ENCODE measurements at places on chromosomes 2 and 18.
A peak's percentile ranks its signal among the peaks of the same experiment; 100 is the strongest.

- no peak for DNase-seq
Measured at GRCh38 chr18:74610051-74610615, 12.5 kb downstream of the ZNF407 start.

- no peak for DNase-seq
Measured at GRCh38 chr2:30692829-30693275, 114.4 kb downstream of the CAPN13 start.

- DNase-seq, result no peak
Measured at GRCh38 chr2:121999264-121999663, 243.8 kb downstream of the TSN start.

GRCh38 chr2:45823723-45824206, 172.3 kb downstream of the PRKCE start:
- DNase-seq, result no peak

DNA sequence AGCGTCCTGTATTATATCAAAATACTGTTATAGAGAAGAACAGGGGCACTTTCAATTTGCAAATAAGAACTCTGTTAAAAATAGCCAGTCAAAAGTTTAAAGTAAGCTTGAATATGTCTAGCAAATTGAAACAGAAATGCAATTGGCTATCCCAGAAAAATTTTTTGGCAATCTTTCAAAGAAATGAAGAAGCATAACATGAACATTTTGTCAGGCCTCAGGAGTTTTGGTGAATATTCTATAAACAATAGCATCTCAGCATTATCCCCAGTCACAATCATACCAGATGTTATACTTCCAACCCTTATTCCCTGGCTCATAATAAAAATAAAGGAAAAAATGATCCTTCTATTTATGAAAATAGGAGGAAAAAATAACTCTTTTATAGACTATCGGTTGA, 252.4 kb downstream of the GRB14 start:
- DNase-seq, result no peak

DNA sequence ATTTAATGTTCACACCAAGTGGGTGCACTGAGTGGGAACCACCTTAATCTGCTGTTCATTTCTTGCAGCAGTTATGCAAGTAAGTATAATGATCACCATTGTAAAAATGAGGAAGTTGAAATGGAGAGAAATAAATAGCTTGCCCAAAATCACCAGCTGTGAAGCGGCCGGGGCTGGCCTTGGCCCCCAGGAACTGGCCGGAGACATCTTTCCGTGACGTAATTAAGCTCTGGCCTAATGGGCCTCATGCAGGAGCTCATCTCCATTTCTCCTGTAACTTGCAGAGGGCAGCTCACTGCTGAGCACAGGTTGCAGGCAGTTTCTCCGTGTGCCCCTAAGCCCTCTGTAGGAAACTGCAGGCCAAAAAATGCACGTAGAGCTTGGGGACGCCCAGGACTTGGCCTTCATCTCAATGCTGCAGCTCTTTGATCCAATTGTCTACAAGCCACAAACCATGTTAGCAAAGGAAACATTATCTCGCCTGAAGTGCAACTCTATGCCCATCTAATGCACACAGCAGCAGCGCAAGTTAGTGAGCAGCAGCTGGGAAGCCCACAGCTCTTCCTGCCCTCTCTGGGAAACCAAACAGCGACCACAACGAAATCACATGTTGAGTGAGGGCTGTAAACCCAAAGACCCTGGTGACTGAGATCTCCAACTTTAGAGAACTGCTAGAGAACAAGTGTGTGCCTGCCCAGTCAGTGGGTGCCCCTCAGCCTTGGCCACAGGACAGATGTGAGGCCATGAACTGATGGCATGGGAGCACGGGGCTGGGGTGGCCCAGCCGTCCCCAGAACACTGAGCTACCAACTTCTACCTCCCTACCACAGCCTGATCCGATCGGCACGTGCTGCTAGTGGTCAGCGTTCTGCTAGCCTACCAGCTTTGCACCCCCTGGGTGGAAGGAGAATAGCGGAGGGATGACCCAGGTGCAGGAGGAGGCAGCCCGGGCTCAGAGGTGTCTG, 28.8 kb downstream of the APCDD1 start:
- DNase-seq, result no peak

DNA sequence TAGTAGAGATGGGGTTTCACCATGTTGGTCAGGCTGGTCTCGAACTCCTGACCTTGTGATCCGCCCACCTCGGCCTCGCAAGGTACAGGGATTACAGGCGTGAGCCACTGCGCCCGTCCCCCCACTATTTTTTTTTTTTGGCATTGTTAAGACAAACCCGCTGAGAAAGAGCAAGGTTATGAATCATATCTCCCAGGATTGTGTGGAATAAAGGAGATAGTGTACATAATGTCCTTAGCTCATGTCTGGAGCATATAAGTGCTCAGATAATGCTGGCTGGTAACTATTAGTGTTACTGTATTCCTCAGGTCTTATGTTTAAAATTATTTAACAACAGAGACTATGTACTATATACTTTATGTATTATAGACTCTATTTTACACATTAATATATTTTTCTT, 36.0 kb downstream of the TTC27 start:
- no peak for DNase-seq

DNA sequence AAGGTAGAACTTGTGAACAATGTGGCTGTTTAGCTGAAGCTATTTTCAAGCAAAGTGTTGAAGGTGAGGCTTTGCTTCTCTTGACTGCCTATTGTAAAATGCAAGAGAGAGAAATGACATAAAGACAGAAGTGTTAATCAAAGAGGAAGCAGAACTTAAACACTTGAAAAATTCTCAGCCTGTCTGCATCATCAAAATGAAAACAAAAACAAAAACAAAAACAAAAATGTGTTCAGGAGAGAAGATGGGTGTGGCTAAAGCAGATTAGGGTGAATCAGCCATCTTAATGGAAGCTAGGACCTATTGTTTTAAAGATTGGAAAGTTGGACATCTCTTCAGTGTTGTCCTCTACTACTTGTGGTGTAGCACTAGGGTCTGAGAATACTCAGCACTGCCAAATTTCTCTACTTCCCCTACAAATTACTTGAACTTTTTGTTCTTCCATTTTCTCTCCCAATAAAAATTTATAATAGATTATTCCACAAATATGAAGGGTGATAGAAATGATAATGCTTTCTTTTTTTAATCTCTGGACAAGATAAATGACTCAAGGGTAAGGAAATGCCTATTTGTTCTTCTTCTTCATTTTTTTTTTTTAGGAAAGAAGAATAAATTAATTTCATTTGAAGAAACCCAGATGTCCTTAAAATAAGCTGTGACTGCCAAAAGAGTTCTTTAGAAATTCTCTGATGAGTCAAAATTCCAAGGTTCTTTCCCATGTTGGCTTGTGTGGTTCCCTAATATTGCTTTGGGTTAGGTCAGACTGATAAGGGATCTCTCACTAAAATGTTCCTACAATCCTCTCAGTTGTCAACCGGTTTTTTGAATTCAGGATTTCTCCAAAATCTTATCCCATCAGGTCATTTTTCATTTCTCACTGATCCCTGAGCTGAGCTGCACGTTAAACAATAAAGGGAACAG, 571.2 kb upstream of the ZEB2 start:
- DNase-seq, result no peak

GRCh38 chr18:35407871-35408481, 30.8 kb upstream of the ZNF396 start:
- peak; percentile 32 for DNase-seq

- no peak for DNase-seq
Measured at GRCh38 chr2:7009207-7009911, 92.1 kb downstream of the RNF144A start.

DNA sequence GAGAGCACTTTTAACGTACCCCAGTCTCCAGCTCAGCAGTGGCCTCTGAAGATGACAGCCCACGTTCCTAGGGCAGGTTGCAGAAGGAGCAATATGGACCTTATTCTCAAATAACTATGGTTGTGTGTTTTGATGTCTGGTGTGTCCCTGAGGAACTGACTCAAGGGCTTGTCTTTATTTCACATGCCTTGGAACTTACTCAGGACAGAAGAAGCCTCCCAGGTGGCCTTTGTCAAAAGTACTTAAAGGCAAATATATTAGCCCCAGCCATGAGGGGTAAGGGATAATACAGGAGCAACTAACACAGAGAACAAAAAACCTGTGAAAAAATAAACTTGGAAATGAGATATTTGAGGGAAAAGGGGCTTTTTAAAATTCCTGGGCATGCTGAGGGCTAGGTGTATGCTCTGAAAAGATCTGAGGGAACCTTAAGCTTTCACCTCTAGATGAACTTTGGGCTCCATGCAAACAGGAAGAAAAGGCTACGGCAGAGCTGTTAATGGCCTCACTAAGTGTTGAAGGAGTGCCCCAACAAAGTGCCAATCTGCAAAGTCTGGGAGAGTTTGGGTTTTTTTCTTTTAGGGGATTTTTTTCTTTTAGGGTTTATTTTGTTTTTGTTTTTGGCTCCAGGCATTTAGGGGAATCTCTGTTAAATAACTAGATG, 40.3 kb downstream of the SRBD1 start:
- DNase-seq, result no peak

DNA sequence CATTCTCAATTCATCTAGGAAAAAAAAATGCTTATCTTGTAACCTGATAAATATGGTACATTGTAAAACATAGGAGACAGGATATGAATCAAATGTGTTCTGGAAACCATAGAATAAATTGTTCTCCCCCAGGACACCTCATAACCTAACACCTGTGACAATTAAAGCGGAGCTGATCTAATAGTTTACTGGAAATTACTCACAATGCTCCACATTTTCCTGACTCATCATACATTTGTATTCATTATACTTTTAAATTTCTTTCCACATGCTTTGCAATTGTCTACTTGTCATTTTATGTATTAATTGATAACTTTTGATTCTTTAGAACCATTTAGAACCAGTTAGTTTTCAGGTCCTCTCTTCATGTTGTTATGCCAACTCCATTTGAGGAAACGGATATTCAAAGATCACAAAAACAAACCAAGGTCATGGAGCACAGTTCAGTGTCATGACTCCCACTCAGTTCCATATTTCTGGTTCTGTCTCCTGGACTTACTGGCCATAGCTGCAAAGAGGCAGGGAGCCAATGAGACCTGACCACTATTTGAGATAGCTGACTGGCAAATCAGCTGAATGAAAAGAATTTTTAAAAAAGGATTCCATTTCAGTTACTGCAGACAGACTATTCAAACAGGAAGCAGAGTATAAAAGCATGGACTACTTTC, 128.5 kb downstream of the CALCRL start:
- no peak for DNase-seq

- no peak for DNase-seq
Measured at GRCh38 chr2:161426922-161427663, 11.0 kb downstream of the TBR1 start.

GRCh38 chr2:240136671-240137292, 677 bp upstream of the COPS9 start:
- peak; percentile 12 for DNase-seq

GRCh38 chr2:217937446-217937845, 65.3 kb downstream of the TNS1 start:
- DNase-seq, result no peak

DNA sequence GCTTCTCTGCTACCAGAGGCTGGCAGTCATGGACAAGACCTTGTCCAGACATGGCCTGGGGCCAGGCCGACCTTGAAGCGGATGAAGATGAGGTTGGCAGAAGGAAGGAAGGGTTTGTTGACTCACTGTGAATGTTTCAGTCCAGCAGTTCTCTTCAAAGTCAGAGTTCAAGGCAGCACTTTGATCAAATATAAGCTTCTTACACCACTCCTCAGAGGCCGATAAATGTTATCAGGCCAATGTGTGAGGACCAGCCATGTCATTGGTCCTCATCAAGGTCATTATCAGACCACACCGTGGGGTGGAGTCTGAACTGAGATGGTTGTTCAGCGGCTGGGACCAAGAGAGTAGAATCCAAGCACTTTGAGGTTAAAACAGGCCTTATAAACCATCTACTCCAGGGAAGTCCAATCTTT, 35.5 kb downstream of the QPCT start:
- DNase-seq, result no peak

DNA sequence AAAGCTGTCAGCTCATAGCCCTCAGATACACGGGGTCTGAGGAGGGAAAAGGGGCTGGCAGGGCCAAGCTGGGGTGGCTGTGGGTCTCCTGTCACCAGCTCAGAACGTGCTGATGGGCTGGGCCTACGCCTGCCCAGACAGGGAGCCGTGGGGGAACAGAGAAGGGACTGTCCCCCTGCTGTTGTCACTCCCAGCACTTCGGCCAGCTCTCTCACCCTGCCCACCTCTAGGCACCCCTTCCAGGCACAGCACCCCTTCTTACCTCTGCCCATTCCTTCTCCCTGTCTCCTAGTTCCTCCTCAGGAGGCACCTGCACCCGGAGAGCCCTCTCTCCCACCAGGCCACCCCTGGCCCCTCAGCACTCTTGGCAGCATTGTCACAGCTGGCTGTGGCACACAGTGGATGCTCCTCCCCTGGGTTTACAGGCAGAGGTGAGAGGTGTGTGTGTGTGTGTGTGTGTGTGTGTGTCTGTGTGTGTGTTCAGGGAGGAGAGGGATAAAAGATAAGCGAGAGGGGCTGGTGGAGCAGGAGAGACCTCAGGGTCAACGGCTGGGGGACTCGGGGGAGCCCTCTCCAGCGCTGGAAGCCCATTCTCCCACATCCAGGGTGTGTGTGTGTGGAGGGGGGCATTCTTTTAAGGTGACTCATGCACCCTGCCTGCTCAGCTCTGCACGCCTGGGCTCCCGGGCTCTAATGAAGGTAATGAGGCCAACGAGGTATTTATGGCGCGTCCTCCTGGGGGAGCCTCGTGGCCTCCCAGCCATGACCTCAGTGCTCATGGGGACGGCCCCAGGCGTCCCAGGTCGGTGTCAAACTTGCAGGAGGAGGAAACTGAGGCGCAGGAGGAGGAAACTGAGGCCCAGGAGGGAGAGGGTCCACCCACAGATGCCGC, 66.1 kb upstream of the SMAD7 start:
- no peak for DNase-seq
